ENCODE measurements at places on chromosomes 2 and 18. TPM values are rescaled to one million over a fixed set of nuclear protein-coding genes. Genes with fewer than 3 reads are reported as not detected.
A peak's percentile ranks its signal among the peaks of the same experiment; 100 is the strongest.

DNA sequence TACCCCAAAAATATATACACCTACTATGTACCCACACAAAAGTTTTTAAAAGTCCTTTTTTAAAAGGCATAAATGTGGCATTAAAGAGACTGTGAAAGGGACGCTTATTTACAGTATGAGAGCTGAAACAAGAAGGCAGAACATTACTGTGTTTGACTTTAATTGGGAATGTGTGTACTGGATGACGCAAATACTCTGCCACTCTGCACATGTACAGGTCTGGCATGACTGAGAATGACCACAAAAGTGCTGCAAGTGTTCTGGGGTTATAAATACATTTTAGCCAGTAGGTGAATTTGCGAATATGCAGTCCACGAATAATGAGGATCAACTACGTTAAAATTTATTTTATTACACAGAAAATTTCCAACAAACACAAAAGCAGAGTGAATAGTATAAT, 11.4 kb downstream of the DARS1 start:
- no peak for DNase-seq

DNA sequence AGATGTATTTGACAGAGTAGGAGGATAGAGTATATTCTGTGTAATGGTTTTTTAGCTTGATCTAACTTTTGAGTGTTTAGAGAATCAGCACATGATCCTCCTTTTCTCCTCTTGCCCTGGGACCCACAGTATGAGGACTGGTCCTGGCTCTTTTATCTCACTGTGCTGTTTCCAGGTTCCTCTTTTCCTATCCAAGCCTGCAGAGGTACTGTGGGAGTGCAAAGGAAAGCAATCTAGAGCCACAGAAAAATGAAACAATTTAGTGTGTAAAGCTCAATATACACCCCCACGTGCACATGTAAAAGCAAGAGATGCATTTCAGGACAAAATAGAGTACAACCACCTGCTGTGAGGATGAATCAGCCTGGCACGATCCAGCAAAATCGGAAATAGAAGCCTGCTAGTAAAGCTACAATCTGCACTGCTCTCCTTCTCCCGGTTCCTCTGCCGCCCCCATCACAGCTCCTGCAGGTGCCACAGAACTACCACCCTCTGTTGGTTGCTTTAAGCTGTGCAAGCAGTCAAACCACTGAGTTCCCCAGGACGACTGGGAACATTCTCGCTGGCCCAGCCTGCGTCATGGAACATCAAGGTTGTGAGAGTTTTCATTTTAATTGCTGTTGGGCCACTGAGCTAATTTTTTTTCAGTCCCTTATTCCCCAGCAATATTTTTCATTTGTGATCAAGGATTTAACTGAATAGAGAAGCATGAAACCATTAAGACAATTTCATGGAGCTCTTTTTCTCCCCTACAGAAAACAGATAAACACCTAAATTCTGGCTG, 47.8 kb upstream of the MAPRE3 start:
- DNase-seq, result peak; percentile 43

- peak; percentile 61 for DNase-seq
Measured at GRCh38 chr2:84458551-84459017, 496 bp downstream of the SUCLG1 start.

DNA sequence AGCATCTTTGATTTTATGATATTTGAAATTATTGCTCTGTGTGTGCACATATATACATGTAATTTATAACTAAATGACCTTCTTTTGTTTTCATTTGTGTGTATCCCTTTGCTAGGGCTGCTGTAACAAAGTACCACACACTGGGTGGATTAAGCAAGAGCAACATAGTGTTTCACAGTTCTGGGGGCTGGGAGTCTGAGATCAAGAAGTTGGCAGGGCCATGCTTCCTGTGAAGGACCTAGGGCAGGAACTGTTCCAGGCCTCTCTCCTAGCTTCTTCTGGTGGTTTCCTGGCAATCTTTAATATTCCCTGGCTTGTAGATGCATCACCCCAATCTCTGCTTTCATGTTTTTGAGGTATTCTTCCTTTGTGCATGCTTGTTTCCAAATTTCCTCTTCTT, 1043.9 kb downstream of the TSN start:
- DNase-seq, result no peak

GRCh38 chr2:26435106-26435505, 33.4 kb downstream of the DRC1 start:
- no peak for DNase-seq

- no peak for DNase-seq
Measured at GRCh38 chr2:12665334-12665733, 51.4 kb upstream of the TRIB2 start.

DNA sequence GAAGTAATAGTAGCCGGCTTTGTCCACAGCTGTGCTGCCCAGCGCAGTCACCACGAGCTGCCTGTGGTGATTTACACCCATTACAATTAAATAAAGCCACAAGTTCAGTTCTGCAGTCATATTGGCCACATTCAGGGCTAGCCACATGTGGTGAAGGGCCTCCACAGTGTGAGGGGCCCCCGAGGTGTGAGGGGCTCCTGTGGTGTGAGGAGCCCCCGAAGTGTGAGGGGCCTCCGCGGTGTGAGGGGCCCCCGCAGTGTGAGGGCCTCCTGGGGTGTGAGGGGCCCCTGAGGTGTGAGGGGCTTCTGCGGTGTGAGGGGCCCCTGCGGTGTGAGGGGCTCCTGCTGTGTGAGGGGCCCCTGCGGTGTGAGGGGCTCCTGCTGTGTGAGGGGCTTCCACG, 191.2 kb downstream of the CTIF start:
- no peak for DNase-seq

GRCh38 chr2:50401772-50402653, 629.9 kb downstream of the NRXN1 start:
- DNase-seq, result peak; percentile 53

DNA sequence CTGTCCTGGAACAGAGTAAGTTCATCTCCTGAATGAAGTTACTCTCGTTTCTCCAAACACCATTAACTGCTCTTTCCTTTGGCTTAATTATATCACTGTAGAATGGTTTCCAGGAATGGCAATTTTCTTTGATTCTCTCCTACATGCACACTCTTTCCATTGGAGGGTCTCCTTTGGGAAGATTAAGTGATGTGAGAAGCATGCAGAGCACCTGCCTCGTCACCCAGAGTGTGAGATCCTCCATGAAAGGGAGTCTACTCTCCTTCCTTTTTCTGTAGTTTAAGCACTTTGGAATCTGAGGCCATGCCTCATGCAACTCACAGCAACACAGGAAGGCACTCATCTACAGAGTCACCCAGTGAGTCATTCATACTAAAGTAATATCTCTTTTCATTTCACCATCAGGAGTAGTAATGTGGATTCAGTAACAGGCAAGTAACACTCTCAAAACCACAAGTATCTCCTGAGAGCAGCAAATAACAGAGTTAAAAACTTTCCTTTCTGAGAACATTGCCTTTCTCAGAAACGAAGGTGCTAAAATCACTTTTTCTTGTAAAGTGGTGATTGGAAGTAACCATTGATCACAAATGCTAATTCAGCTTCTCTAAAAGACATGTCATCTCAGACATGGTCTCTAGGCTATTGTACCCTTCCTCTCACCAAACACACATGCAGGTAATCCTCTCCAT, 52.8 kb upstream of the IL1RL1 start:
- peak; percentile 19 for DNase-seq

GREB1L gene
- polyA plus RNA-seq, result 0.52 TPM

SH3RF3 gene
- polyA plus RNA-seq, result 0.81 TPM

KCMF1 gene
- polyA plus RNA-seq, result 51.7 TPM

Measured in small intestine (tissue), 16 donors.